ENCODE measurements at places on chromosomes 7 and 10. TPM values are rescaled to one million over a fixed set of nuclear protein-coding genes. Genes with fewer than 3 reads are reported as not detected.

Gene TMEM130
- total RNA-seq: 1.5 TPM

Gene FZD8
- 11.0 TPM for total RNA-seq

GRCh38 chr10:30842185-30842584, 189.5 kb downstream of the ZNF438 start:
- no peak for DNase-seq
- H3K27ac ChIP-seq: no peak overlapping the region

- peaks cover 8% of the 10 kb centered on the region for H3K4me1 ChIP-seq
- H3K27me3 ChIP-seq: no peaks in the 10 kb centered on the region
- no peak overlapping the region for H3K27ac ChIP-seq
Observed at GRCh38 chr7:92684274-92684673, 94.1 kb upstream of the FAM133B start.

DNA sequence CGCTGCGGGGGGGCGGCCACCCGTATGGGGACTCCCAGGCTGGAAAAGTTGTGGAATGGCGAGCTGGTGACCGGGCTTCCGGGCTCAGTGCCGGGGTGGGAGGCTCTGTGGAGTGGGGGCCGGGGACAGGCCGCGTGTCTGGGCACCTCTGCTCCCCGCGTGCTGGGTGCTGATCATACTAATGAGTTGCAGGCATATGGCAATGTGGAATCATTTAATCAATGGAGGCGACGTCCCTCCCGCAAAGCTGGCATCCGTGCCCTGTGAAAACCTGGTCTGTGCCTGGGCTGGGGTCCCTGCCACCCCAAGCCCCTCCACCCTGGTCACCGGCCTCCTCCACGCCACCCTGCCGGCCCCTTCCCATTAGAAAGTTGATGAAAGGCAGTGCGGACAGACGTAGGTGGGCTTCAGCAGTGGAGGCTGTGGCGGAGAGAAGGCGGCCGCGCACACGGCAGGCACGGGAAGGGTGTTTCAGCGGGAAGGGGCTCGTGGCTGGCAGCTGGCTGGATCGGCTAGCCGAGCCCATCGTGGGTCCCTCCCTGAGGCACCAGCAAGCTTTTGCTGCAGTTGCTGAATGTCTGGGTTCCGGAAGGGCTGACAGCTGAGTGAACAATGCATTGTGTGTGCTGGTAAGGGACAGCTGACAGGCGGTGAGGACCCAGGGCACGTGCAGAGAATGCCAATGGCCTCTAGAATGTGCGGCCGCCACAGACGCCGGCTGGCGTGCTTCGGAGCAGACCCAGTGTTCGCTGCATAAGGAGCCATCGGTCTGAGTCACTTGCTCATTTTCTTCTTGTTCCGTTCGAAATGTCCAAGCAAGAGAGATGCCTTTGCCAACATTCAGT, 1.5 kb downstream of the ADGRA1 start:
- DNase-seq: no peak
- no peak overlapping the region for H3K27ac ChIP-seq
- no peaks in the 10 kb centered on the region for H3K4me1 ChIP-seq
- no peak overlapping the region for H3K4me3 ChIP-seq

Gene ASCC1
- 16.2 TPM for total RNA-seq

DNA sequence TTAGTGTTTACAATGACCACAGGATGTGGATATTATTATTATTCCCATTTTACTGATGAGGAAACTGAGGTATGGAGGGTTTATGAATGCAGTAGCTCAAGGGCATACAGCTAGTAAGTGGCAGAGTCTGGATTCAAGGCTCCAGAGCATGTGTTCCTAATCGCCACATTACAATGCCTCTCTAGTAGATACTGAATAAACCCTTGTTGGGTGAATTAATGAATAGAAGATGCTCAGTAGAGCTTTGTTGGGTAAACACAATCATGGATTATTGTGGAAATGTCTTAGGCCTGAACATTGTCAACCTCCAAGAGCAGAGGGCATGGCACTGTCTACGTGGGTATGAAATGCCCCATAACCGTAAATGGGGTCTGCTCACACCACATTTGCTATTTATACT, 545.3 kb downstream of the LRMDA start:
- no peak overlapping the region for H3K27ac ChIP-seq
- DNase-seq: no peak
- H3K4me3 ChIP-seq: no peak overlapping the region
- H3K27me3 ChIP-seq: no peaks in the 10 kb centered on the region
- H3K4me1 ChIP-seq: no peaks in the 10 kb centered on the region

GRCh38 chr10:12487366-12487765, 138.0 kb downstream of the CAMK1D start:
- DNase-seq: no peak
- H3K4me1 ChIP-seq: peaks cover 8% of the 10 kb centered on the region
- no peak overlapping the region for H3K27ac ChIP-seq
- H3K4me3 ChIP-seq: no peak overlapping the region

Gene CARD11
- 1.8 TPM for total RNA-seq

- DNase-seq: no peak
- H3K36me3 ChIP-seq: no peaks in the 10 kb centered on the region
- no peak overlapping the region for H3K4me3 ChIP-seq
Observed at GRCh38 chr7:30379131-30379530, 94.7 kb downstream of the ZNRF2 start.

Gene RSPH10B2
- 0.42 TPM for total RNA-seq

DNA sequence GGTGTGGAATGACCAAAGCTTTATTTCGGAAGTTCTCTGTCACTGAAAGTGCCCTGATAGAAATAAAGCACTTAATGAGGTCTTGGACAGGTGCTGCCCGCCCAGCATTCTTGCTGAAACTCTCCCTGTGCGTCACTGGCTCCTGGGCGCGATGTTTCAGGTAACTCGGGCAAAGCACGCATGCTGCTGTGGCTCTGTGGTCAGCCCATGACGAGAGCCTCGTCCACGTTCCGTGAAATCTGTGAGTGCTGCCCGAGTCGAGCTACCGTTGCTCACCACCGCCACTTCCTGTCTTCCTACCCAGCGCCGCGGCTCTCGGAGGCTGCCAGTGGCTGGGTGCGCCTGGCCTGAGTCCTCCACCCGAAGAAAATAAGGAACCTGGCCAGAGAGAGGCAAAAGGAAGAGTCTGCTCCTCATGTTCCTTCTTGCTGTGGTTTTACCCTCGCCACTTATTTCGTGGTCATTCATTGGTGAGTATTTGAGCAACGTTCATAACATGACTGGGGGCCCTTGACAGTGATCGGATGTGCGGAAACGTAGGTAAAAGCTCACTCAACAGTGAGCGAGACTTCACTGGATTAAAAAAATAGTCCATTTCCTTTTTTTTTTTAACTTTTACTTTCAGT, 95.5 kb downstream of the MAP3K8 start:
- H3K4me1 ChIP-seq: no peaks in the 10 kb centered on the region
- peak overlapping the region; percentile 53 for H3K27ac ChIP-seq
- H3K27me3 ChIP-seq: no peaks in the 10 kb centered on the region
- no peak overlapping the region for H3K4me3 ChIP-seq

GRCh38 chr10:113562704-113563103, 9.9 kb downstream of the HABP2 start:
- no peak overlapping the region for H3K4me3 ChIP-seq
- DNase-seq: no peak
- H3K27me3 ChIP-seq: no peaks in the 10 kb centered on the region
- H3K4me1 ChIP-seq: no peaks in the 10 kb centered on the region

Gene TUBAL3
- 39.6 TPM for total RNA-seq

- no peak for DNase-seq
- no peaks in the 10 kb centered on the region for H3K36me3 ChIP-seq
- H3K27ac ChIP-seq: peak overlapping the region; percentile 44
- H3K27me3 ChIP-seq: no peaks in the 10 kb centered on the region
- no peak overlapping the region for H3K4me3 ChIP-seq
Observed at GRCh38 chr10:6072215-6072934, 10.2 kb upstream of the IL2RA start.

DNA sequence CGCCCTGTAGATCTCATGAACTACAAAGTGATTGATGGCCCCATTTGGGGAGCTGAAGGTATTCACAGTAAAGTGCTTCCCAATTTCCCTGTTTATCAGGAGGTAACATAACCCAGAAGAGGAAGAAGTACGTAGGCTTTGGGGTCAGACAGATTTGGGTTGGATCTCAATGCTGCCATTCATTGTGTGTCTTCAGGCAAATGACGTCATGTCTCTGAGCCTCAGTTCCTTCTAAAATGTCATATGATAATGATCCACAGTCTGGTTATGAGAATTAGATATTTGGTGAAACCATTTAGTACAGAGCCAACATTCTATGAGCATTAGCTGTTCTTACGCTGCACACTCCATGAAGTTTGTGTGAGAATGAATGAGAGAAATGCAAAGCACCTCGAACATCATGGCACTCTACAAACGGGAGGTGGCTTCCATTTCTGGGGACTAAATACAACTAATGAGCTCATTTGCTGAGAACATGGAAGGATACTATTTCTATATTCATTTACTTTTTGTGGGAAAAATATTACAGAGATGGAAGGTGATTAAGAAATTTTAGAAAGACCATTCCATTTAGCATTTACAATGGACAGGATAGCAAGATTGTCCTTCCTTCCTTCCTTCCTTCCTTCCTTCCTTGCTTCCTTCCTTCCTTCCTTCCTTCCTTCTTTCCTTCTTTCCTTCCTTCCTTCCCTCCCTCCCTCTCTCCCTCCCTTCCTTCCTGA, 13.8 kb upstream of the JCAD start:
- H3K4me1 ChIP-seq: no peaks in the 10 kb centered on the region
- H3K27me3 ChIP-seq: no peaks in the 10 kb centered on the region

- no peak overlapping the region for H3K4me3 ChIP-seq
- H3K27ac ChIP-seq: no peak overlapping the region
- H3K27me3 ChIP-seq: no peaks in the 10 kb centered on the region
- H3K36me3 ChIP-seq: no peaks in the 10 kb centered on the region
- no peak for DNase-seq
- H3K4me1 ChIP-seq: no peaks in the 10 kb centered on the region
Observed at GRCh38 chr7:48217266-48217665, 46.0 kb downstream of the ABCA13 start.

Gene RAPGEF5
- 39.9 TPM for total RNA-seq

DNA sequence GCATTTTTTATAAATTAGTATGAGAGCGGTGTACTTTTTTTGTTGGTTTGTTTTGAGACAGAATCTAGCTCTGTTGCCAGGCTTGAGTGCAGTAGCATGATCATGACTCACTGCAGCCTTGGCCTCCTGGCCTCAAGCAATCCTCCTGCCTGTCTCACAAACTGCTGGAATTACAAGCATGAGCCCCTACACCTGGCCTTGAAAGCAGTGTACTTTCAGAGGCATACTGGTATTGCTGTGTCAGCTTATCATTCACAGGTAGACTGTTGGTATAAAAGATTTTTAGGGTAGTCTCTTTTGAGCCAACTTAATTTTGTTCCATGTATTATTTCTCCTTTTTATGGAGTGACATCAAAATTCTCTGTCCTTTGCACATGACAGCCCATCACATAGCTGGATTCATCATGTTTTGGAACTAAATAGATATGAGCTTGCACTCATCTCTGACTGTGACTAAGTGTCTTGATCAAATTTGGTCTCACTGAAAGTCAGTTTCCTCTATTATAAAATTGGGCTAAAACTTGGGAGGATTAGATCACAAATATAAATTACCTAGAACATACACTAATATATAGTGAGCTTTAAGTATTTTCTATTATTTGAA, 12.4 kb downstream of the GNAT3 start:
- no peak overlapping the region for H3K4me3 ChIP-seq
- DNase-seq: no peak
- no peaks in the 10 kb centered on the region for H3K4me1 ChIP-seq
- no peak overlapping the region for H3K27ac ChIP-seq
- no peaks in the 10 kb centered on the region for H3K27me3 ChIP-seq

Gene POR
- 169 TPM for total RNA-seq

Gene SPDYE8
- total RNA-seq: not detected

Gene CUL2
- 26.3 TPM for total RNA-seq

Gene PTPN20
- 2.7 TPM for total RNA-seq

Gene BCCIP
- total RNA-seq: 36.0 TPM

DNA sequence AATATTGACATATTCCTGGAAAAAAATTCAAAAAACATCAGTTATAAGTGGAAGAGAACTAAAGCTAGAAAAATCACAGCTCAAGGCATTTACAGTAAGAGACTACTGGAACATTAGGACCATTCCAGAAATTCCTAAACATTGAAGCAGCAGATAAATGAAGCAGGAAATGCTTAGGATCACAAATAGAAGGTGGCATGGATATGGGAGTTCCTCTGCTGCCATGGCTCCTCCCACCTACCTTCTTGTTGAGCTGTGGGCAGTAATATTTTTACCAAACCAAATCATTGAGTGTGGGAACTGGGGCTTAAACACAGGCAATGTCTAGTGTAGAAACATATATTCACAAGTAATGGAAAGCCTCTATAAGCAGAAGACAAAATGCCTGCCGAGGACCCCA, 292.8 kb downstream of the ANKRD7 start:
- H3K4me3 ChIP-seq: no peak overlapping the region
- no peaks in the 10 kb centered on the region for H3K4me1 ChIP-seq
- no peak for DNase-seq
- H3K36me3 ChIP-seq: no peaks in the 10 kb centered on the region

- H3K27me3 ChIP-seq: no peaks in the 10 kb centered on the region
- H3K27ac ChIP-seq: no peak overlapping the region
- no peaks in the 10 kb centered on the region for H3K4me1 ChIP-seq
- H3K36me3 ChIP-seq: no peaks in the 10 kb centered on the region
Observed at GRCh38 chr7:48839108-48839507, 85.2 kb upstream of the CDC14C start.

DNA sequence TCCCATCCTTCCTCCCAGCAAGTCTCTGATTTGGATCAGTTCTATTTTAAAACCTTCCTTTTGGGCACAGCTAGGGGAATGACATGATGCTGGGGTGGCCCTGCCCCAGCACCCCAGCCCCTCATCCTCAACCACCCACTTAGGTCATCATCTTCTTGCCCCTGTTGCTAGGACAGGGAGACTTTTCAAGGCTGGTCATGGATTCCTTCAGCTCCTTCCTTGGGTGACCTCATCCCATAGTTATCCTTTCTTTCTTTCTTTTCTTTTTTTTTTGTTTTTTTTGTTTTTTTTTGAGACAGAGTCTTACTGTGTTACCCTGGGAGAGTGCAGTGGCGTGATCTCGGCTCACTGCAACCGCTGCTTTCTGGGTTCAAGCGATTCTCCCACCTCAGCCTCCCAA, 127.2 kb downstream of the WDFY4 start:
- no peaks in the 10 kb centered on the region for H3K4me1 ChIP-seq
- no peak overlapping the region for H3K4me3 ChIP-seq
- H3K36me3 ChIP-seq: no peaks in the 10 kb centered on the region
- no peak overlapping the region for H3K27ac ChIP-seq
- no peak for DNase-seq
- no peaks in the 10 kb centered on the region for H3K27me3 ChIP-seq

GRCh38 chr10:32143302-32143847, 87.2 kb upstream of the KIF5B start:
- H3K36me3 ChIP-seq: no peaks in the 10 kb centered on the region
- peaks cover 5% of the 10 kb centered on the region for H3K4me1 ChIP-seq
- no peaks in the 10 kb centered on the region for H3K27me3 ChIP-seq
- no peak overlapping the region for H3K27ac ChIP-seq
- no peak for DNase-seq

Measured in colonic mucosa (tissue), 4 donors.